ENCODE measurements at places on chromosomes 5 and 9. TPM values are rescaled to one million over a fixed set of nuclear protein-coding genes. Genes with fewer than 3 reads are reported as not detected.

KCNV2 gene
- not detected for total RNA-seq

GNA14 gene
- 0.32 TPM for total RNA-seq

PPP3R2 gene
- total RNA-seq = not detected

GRCh38 chr9:613771-614347 is 227.6 kb upstream of the DMRT1 start:
- DNase-seq = peak; percentile 53

DNA sequence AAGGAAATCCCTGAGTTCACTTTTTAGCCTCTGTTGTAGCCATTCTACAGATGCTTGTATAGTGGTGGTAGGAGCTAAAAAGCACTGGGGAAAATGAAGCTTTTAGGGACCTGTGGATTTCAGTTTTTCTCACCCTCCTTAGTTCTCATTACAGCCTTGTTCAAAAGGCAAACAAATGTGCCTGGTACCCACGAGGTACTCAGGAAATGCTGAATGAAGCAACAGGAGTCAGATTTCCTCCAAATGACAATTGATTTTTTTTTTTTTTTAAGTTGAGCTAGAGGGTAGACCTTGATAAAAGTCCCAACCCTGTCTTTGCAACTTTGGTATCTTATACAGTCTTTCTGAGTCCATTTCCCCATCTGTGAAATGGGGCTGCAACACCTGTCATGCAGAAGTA is 21.3 kb upstream of the TMOD1 start:
- no peak for DNase-seq

DNA sequence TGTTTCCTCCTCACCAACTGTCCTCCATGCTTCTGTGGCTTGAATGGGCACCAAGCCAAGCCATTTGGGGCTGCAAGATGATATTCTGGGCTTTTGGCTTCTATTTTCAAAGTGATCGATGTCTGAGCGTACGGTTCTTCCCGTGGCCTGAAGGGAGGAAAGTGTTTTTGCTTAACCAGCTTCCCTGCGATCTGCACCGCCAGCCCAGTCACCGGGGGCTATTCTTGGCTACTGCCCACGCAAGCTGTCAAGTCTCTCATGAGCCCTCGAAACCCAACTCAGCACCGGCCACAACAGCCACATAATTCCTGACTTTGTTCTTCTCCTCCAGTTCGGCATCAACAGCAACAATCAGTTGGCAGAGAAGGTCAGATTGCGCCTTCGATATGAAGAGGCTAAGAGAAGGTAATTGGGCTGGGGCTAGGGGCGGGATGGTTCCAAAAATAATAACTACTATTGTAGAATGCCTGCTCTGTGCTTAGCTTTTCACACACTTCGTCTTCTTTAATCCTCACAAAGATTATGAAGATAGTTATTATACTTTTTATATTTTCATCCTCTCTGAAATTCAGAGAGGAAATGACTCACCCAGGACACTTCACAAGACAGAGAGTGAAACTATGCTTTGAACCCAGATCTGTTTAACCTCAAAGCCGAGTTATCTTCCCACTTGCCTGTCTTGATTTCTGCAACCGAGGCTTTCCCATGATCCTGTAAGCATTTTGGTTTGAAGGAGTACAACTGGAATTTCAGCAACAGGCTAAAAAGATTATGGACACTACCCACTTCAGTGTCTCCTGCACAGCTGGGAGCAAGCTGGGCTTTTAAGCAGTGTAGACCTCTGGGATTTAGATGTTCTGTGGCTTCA is 76.4 kb upstream of the RARS1 start:
- DNase-seq = no peak

GRCh38 chr5:138942066-138942465 is 66.9 kb upstream of the LRRTM2 start:
- DNase-seq = no peak

DNA sequence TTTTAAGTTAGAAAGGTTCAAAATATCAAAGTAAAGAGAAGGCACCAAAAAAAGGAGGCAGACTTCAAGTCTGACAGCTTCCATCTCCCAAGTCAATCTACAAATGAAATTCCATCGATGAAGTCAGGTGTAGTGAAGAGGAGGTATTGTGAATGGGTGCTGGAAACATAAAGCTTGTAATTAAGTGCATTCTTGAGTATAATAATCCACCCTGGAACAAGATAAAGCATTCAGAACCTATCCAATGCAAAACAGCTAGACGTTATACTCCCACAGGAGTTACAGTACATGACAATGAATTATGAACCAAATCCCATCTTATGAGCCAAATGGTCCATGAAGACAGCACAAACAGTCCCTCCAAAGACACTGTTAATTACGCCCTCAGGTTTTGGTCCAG is 22.3 kb downstream of the BNC2 start:
- DNase-seq = no peak

DNA sequence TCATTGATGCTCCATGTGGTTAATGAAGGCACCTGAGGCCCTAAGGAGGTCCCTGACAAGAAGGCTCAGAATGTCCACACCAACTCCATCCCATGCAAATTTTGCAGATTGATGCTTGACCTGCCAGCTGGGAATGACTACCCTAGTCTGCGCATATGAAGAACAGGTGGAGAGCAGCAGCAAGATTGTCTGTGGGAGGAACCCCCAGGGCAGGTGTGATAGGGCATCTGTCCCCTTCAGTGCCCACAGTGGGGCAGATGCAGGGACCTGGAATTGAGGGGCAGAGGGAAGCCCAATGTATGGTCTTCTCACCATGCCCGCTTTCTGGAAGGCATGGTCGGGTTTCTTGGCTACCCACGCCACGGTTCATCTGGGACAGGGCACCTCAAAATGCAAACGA is 79.6 kb downstream of the MACROH2A1 start:
- DNase-seq = no peak

- no peak for DNase-seq
Observed at GRCh38 chr5:5139336-5139776, 774 bp upstream of the ADAMTS16 start.

DNA sequence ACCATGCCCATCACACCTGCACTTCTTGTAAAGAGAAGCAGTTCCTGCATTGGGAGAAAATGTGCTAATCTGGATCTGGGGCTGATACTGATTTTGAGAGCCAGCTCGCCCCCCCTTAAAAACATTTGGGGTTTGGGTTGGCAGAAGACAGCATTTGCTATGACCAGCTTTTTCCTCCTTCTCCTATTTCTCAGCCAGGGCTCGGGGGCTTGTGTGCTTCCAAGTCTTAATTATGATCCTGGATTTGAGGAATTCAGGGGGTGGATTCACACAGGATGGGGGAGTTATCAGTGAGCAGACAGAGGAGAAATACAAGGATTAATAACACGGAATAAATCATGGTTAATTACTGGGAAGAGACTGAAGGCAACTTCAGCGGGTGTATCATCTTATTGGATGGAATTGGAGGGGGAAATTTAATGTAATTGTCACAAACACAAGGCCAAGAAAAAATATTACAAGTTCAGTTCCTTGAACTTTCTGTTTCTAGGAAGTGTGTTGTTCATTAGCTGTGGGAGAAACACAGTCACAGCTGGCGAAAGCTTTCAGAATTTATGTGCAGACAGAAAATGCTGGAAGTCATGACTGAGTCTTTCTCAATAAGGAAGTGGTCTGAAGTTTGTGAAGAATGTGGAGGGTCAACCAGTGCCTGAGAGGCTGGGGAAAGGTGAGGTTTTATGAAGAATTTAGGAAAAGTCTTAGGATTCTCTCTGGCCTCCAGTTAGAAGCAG is 15.3 kb downstream of the C9orf152 start:
- DNase-seq = no peak

All from glutamatergic neuron (in vitro differentiated cells).